Left lung (tissue), 14 donors: ENCODE measurements at places on chromosomes 3 and 15. TPM values are rescaled to one million over a fixed set of nuclear protein-coding genes. Genes with fewer than 3 reads are reported as not detected.

- no peak overlapping the region for H3K27ac ChIP-seq
- no peak for DNase-seq
- H3K27me3 ChIP-seq, result no peaks in the 10 kb centered on the region
- peaks cover 3% of the 10 kb centered on the region for H3K4me1 ChIP-seq
- no peaks in the 10 kb centered on the region for H3K36me3 ChIP-seq
These were observed 358.4 kb upstream of the PROK2 start for GRCh38 chr3:72143322-72143721.

- peak within 1 kb of the TSS; percentile 72 for H3K27ac ChIP-seq
- H3K27me3 ChIP-seq, result peaks cover 22% of the 10 kb centered on the region
- peak; percentile 28 for DNase-seq
- H3K4me1 ChIP-seq, result no peaks in the 10 kb centered on the region
These were observed at the start of gene GPR176 for GRCh38 chr15:39919748-39920509. GPR176 (minus strand) TSS chr15:39920266; CDS start chr15:39920026, 240 bp downstream.

- no peaks in the 10 kb centered on the region for H3K36me3 ChIP-seq
- H3K27me3 ChIP-seq, result no peaks in the 10 kb centered on the region
- no peak overlapping the region for H3K27ac ChIP-seq
- DNase-seq, result no peak
- peaks cover 7% of the 10 kb centered on the region for H3K4me1 ChIP-seq
These were observed 46.9 kb downstream of the NFKBIZ start for GRCh38 chr3:101896083-101896757.

The PRR20G gene
- polyA plus RNA-seq, result not detected

The PLA2G4E gene
- 0.07 TPM for polyA plus RNA-seq

DNA sequence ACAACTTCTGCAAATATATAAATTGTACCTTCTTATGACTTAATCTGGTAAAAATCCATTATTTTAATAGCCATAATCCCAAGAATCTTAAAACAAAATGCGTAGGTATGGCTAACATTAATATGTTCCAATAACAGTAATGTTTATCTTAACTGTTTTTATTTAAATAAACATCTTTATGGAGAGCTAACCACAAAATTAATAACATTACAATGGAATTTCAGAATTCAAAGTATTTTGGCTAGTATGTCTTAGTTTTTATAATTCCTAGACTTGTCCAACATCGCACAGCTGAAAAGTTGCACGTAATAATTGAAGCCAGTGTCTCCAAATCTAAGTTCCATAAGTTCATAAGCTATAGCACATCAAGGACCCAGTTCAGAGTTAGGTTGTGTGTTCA, 47.6 kb downstream of the ANKRD28 start:
- peaks cover 19% of the 10 kb centered on the region for H3K36me3 ChIP-seq
- no peaks in the 10 kb centered on the region for H3K4me1 ChIP-seq
- H3K27ac ChIP-seq, result no peak overlapping the region
- no peak for DNase-seq
- H3K27me3 ChIP-seq, result no peaks in the 10 kb centered on the region
- no peak overlapping the region for H3K4me3 ChIP-seq

The ROBO2 gene
- 46.2 TPM for polyA plus RNA-seq

DNA sequence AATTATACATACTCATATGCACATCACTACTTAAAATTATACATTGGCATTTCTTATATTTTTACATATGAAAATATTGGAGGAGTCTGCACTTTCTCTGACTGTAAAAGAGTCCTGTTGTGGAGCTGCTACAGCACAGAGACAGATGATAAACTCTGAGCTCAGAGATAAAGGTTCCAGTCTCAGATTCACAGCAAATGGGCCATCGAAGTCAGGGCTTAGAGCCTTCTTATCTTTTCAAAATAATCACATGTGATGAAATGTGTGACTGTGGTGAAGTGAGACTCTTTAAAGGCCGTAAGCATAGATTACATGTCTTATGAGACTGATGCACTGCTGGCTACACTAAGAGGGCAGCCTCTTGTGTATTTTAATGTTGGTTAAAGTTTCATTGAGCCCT, 187.5 kb upstream of the SYNPR start:
- H3K27ac ChIP-seq, result no peak overlapping the region
- no peaks in the 10 kb centered on the region for H3K4me1 ChIP-seq
- H3K36me3 ChIP-seq, result no peaks in the 10 kb centered on the region
- no peak for DNase-seq
- no peak overlapping the region for H3K4me3 ChIP-seq

GRCh38 chr15:45536934-45537333, 14.4 kb upstream of the SLC30A4 start:
- no peaks in the 10 kb centered on the region for H3K36me3 ChIP-seq
- no peaks in the 10 kb centered on the region for H3K4me1 ChIP-seq
- no peaks in the 10 kb centered on the region for H3K27me3 ChIP-seq
- no peak overlapping the region for H3K4me3 ChIP-seq
- DNase-seq, result no peak

The GOLGA8T gene
- not detected for polyA plus RNA-seq

The ZPLD1 gene
- not detected for polyA plus RNA-seq
